ENCODE measurements at places on chromosomes 5 and 9. TPM values are rescaled to one million over a fixed set of nuclear protein-coding genes. Genes with fewer than 3 reads are reported as not detected.

PCDHB12 gene
- total RNA-seq: 1.3 TPM

LRRC26 gene
- not detected for total RNA-seq

UIMC1 gene
- total RNA-seq: 34.3 TPM

MYMK gene
- total RNA-seq: not detected

PCDHGA5 gene
- 5.7 TPM for total RNA-seq

TCF7 gene
- total RNA-seq: 2.8 TPM

COL15A1 gene
- total RNA-seq: 58.3 TPM

RANBP17 gene
- total RNA-seq: 2.7 TPM

ACOT12 gene
- total RNA-seq: not detected

TPPP gene
- 34.5 TPM for total RNA-seq

SRA1 gene
- total RNA-seq: 29.4 TPM

ANKH gene
- 156 TPM for total RNA-seq

PCDHA1 gene
- total RNA-seq: not detected

Measured in Right ventricle myocardium inferior (tissue), 1 donor.